NCI-H1105 (cell line): ENCODE measurements at places on chromosomes 12 and 14.

GRCh38 chr14:91654836-91655235, 77.0 kb downstream of the CATSPERB start:
- DNase-seq = no peak

GRCh38 chr14:22981090-22981875, 1.1 kb downstream of the AJUBA start:
- DNase-seq = no peak

DNA sequence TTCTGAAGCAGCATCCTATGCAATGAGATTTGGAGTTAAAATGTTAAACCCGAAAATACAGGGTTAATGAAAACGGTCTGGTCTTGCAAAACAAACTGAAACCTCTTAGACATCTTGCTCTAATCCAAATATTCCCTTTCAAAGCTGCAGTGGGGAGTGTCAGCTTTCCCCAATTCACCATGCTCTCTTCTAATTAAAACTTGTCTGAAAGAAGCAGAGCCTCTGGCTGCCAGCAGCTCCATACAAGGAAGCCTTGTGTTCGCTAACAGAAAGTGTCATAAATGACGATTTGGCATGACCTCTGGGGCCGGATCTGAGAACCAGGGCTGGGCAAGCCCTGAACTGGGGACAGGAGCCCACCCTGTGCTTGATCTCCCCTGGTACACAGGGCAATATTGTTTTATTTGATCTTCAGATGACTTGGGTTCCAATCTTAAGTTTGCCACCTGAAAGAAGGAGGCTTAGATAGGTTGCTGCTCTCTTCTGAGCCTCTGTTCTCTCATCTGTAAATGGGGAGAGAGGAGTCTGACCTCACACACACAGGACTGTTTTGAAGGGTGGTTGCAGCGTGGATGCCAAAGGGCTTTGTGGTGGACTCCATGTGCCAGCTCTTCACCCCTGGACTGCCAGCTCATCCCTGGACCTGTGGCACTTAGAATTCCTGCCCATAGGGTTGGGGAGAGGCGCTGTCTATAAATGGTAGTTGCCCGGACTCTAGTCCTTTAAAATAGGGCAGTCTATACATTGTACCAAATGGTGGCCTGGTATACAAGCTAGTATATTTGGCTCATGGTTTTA, 7.8 kb downstream of the KMT5A start:
- DNase-seq = no peak

DNA sequence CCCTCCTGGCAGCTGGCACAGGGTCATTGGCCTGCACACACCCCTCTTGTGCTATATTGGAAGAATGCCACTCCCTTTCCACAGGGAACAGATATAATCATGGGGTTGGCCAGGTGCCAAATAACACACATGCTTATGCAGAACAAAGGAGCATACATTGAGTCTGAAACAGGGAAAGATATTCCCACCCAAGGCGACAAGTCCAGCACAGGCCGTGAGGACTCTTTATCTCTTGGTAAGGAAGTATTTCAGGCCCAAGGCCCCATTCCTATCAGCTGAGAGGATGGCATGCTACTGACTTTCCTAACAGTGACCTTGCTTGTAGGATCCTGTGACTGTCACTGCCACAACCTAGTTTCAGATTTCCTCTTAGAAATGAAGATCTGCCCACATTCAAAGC, 59.0 kb upstream of the STXBP6 start:
- peak; percentile 51 for DNase-seq

DNA sequence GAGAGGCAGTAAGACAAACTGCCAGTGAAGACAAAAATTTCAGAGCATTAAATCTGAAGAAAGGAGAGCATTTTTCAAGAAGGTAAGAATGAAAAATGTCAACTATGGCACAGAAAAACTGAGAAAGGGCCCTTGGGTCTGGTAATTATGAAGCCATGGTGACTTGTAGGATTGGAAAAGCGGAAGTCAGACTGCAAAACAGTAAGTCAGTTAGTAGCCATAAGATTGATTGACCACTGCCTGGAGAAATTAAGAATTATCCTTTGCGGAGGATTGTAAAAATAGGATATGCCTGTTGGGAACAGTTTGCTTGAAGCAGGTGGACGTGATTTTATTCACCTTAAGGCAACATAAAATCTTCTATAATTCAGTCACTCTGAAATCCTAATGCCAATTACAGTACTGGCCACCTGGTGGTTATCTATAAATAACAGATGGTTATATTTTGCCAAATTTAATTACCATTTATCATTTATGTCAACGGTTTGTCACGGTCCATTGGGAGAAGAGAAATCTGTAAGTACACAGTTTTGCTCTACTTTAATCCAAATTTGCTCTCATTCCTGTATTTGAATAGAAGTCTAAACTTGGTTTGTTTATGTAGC, 127.1 kb upstream of the CNTN1 start:
- peak; percentile 95 for DNase-seq

DNA sequence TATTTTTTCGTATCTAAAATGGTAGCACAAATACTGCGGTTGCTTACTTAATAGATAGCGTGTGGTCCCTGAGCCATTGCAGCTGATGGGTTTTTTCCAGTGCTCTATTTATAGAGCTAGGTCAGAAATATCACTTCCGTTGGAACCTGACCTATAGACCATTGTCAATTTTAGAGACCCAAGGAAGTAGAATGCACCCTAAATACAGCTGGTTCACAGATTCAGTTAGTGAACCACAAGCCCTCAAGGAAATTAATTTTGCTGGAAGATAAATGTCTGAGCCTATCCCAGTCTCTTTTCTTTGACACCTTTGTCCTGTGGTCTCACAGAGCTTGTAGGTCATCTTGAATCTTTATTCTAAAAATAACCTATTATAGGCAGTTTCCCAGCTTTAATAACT, 391.0 kb downstream of the ZFP36L1 start:
- no peak for DNase-seq

DNA sequence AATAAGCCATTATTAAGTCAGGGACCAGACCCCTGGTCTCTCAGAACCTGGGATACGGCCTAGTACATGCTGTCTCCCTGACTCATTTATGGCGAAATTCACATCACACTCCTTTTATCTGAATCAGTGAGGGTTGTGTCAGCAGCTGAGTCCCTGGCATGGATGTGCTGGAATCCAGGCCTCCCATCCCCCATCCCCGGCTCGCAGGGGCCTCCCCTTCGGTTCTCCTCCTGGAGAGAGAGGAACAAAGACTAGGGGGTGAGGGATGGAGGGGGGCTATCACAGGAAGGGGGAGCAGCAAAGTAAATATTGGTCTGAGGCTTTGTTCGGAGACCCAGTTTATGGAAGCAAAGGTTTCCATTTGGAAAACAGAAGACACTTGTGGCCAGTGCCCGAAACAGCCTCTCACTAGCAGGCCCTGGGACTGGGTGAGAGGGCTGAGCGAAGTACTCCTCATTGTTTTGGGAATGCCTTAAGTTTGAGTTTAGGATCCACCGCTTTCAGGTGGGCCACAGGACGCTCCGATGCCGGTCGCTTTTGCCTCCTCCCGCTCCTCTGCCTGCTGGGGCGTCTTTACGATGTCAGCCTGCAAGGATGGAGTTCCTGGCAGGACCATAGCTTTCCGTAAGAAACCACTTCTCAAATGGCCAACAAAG, 145.0 kb downstream of the PRKCH start:
- no peak for DNase-seq

DNA sequence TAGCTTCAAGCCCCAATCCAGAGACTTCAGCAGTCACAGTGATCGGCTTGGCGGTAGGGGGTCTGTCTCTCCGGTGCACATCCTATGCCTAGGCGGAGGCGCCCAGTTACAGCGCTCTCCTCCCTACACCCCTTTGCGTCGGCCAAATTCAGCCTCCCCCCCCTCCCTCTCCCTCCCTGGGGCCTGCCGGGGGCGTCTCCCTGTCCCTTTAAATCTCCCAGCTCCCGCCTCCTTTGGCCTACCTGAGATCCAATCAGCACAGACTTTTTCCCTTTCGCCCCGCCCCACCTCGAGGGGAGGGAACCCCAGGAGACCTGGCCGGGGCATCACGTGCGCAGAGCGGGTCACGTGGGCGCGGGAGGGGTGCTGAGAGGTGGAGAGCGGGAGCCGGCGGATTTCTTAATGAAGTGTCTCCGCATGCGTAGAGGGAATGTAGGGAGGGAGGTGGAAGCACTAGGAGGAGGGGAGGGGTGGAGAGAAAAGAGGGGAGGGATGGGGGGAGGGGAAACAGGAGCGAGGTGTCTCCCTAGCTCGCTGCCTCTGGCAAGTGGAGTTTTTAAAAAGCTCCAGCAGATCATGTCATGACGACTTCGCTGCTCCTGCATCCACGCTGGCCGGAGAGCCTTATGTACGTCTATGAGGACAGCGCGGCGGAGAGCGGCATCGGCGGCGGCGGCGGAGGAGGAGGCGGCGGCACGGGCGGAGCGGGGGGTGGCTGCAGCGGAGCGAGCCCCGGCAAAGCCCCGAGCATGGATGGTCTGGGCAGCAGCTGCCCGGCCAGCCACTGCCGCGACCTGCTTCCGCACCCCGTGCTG, at the start of gene HOXC13:
Gene HOXC13 (plus strand): TSS at position 506 of the 815 bp plus-strand sequence. CDS start 76 bp downstream, at position 582.
- peak; percentile 95 for DNase-seq

DNA sequence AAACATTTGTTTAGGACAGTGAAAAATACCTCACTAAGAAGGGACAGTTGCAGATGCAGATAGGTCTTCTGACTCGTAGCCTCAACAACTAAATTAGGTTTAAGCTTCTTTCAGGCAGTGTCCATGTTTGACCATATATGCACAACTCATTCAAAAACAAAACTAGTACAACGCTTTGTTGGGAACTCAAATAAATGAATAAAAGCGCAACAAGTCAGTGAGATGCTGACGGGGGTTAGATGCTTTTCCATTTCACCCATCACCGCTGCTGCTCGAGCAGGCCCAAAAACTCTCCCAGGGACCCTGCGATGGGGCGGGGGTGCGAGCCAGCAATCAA, 633 bp downstream of the RPAP3 start:
- DNase-seq = no peak

GRCh38 chr14:90194706-90195105, 61.6 kb upstream of the PSMC1 start:
- DNase-seq = no peak

- peak; percentile 38 for DNase-seq
Measured at GRCh38 chr12:88111074-88111652, 30.7 kb downstream of the CEP290 start.

GRCh38 chr12:51409846-51410245, 14.8 kb upstream of the SLC4A8 start:
- DNase-seq = no peak

- DNase-seq = no peak
Measured at GRCh38 chr12:76706101-76706500, 57.8 kb upstream of the ZDHHC17 start.

- DNase-seq = no peak
Measured at GRCh38 chr14:44937547-44937946, 24.2 kb downstream of the KLHL28 start.

DNA sequence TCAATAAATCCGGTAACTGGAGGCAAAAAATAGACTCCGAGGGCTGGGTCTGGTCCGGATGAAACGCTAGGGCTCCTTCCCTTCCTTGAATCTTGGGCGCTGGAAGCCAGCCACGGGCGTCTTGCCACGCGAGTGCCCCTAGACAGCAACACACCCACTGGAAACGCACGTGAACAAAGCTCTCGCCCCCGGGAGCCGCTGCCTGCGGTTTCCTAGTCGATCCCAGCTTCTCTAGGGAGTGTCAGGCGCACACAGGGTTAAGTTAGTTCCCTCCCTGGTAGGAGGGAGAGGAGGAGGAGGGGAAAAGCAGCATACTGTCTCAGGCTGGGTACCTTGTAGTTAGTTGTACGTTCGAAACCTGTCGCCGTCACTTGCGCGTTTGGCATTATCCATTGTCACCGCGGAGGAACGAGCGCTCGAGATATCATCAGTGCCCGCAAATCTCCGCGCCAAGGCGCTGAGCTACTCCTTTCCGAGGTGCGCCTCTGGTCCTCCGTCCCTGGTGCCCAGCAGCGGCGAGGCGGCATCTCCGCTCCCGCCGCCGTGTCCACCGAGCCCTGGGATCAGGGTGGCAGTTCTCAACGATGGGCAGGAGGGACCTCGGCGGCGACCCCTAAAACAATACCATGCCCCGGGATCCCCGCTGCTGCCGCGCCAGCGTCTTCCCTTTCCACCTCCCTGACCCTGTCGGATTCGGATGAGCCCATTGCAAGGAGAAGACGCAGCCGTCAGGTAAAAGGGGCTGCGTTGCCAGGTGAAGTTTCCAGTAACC, at the start of gene FLRT2:
Gene FLRT2 (plus strand): TSS at position 342 of the 772 bp plus-strand sequence. CDS start 91,371 bp downstream, outside the sequence.
- no peak for DNase-seq

DNA sequence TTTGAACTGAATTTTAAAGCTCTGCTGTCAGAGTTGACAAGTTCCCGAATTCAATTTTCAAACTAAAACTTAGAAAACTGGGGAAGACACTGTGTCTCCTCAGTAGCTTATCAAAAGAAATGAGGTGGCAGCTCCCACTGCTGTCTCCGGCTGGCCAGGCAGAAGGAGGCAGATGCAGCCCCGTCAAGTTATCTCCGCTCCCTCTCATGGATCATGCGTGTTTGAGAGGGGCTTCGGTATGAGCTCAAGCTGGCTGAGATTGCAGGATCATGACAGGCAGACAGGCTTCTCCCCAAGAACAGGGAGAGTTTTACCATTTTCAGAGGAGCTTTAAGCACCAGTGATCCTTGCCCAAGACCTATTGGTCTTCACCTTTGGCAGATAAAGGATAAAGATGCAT, 88.8 kb downstream of the NEDD1 start:
- DNase-seq = no peak

DNA sequence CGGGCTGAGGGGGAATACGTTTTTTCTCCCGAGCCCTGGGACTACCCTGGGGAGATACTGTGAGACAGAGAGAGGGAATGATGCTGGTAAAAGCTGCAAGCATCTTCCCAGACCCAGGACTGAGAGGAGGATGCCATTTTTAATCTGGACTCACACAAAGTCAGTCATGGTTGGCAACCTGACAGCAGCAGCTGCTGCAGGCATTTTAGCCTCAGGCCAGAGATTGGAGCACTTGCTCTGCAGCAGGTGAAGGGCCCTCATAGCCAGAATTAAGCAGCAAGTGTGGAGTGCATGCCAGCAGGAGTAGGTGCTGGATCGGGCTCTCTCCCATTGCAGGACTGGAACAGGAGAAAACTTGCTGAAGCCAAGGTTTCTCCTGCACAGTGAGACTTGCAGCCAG, 361.1 kb upstream of the CLEC14A start:
- DNase-seq = peak; percentile 88

DNA sequence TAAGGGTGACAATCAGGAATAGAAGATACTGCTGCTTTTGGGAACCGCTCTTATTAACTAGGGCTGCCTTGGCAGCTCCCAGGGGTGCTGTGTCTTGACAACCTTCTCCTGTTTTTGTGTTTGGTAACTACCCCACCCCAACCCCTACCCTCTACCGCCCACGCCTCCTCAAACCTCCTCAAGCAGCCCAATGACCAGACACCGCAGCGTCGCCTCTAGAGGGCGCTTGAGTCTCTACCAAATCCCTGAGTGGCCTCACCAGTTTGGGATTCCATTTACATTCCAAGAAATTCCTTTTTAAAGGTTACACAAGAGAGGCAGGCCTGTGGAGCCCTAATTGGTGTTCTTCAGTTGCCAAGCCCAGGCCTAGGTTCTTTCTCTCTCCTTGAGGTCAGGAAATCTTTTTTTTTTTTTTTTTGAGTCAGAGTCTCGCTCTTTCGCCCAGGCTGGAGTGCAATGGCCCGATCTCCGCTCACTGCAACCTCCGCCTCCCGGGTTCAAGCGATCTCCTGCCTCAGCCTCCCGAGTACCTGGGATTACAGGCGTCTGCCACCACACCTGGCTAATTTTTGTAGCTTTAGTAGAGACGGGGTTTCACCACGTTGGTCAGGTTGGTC, 72.4 kb upstream of the USP44 start:
- no peak for DNase-seq

GRCh38 chr12:114287821-114288525, 118.0 kb downstream of the TBX5 start:
- DNase-seq = no peak
